ENCODE measurements at places on chromosomes 6 and 20.

- no peak for DNase-seq
Measured at GRCh38 chr6:139392794-139393193, 18.3 kb upstream of the CITED2 start.

DNA sequence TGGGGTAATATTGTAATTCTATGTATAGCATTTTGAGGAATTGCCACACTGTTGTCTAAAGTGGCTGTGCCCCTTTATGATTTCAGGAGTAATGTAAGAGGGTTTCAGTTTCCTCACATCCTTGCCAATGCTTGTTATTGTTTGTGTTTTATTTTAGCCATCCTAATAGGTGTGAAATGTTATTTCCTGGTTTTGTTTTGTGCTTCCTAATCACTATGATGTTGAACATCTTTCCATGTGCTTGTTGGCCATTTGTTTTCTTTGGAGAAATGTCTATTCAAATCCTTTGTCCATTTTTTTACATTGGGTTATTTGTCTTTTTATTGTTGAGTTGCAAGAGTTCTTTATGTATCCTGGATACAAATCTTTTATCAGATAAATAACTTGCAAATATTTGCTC lies 97.3 kb upstream of the MLIP start:
- no peak for DNase-seq

DNA sequence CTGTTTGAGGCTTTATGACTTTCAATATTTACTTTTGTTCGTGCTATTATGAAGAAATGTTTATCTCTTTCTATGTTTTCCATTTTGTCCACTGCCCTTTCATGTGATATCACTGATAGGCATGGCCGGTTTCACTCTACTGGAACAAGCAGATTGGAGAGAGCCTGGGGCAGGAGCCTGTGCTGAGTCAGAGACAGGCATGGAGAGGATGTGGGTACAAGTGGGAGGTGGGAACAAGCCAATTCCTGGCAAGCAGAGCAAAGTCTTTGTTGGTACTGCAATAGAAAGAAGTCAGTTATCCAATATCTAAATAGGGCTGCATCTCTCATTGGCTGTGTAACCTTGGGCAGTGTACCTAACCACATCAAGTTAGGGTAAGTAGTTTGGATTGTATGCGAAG lies 545.6 kb upstream of the MAP3K7 start:
- peak; percentile 52 for DNase-seq

GRCh38 chr6:28789553-28790083 lies 134.2 kb downstream of the TRIM27 start:
- DNase-seq: no peak

GRCh38 chr6:19416811-19417210 lies 420.4 kb upstream of the ID4 start:
- DNase-seq: no peak

- no peak for DNase-seq
Measured at GRCh38 chr20:57203204-57203603, 63.2 kb downstream of the BMP7 start.

DNA sequence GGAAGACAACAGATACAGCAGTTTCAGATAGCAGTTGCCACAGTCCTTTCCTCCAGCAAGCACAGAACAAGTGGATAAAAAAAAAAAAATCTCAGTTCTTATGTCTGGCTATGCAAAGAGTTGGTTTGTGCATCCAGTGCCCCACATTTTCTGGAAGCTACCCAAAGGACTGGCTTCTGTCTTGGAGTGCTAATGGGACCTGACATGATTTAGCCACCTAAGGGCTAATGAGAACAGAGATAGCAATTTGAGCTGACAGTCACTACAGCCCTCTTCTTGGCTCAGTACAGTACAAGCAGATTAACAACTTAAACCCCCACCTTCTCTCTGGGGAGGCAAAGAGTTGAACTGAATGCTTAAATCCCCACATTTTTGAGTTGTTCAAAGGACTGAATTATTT lies 976.8 kb downstream of the TBC1D32 start:
- no peak for DNase-seq

- no peak for DNase-seq
Measured at GRCh38 chr20:39176457-39176856, 214.3 kb downstream of the DHX35 start.

DNA sequence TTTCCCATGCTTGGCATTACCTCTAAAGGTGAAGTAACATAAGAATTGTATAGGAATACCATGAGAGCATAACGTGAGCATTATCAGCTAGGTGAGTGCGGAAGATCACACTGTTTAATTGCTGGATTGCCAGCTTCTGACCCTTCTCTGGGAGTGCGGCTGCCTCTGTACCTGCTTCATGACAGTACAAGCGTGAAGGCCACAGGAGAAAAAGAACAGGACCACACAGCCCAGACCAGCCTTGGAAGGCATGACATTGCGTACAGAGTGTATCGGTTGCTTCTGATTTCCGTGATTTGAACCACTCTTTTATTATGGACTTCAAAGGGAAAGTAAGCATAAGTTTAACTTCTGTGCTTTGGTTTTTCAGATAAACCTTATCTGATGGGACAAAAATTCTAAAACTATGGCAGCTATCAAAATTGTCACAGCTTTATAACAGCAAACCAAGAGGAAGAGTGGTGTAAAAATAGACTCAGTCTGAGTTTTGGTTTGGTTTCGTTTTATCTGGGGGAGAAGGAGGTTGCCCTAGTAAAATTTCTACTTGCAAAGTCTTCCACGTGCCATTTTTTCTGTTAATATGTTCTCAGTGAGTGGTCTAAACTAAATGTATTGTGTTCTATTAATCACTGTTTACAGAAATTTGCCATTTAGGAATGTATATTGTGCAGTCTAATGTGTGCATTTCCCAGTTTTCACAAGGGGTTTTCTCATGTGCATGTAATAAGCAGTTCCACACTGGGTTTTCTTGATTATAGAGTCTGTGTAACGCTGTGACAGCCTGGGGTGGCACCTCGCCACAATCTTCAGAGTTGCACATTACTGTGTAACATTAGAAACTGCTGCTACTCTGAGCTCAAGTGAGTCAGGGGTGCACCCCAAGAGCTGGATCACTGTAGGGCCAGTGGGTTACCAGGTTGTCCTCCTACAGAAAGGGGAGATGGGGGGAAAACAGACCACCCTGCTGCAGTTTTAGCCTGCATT lies 97.3 kb downstream of the RPP40 start:
- DNase-seq: no peak

- no peak for DNase-seq
Measured at GRCh38 chr6:40606526-40606925, 19.4 kb upstream of the LRFN2 start.

DNA sequence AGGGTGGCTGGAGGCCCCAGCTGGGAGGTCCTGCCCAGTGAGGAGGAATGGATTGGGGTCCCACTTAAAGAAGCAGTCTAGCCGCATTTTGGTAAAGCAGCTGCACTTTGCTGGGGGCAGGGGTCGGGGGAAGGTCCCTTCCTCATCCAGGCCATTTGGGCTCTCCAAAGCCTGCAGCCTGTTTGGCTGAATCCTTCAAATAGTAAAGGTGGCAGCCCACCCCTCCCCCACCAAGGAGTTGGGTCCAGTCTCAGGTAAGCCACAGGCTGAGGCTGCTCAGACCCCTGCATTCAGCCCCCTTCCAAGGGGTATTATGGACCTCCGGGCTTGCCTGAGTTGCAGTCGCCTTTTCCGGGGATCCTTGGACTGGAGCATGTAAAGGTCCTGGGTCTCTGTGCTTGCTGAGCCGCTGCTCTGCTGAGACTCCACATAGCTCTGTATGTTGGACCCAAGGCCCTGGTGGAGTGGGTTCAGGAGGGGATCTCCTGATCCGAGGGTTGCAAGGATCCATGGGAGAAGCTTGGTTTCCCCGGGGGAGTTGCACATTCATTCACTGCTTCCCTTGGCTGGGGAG lies 417.4 kb downstream of the KHDRBS2 start:
- no peak for DNase-seq

DNA sequence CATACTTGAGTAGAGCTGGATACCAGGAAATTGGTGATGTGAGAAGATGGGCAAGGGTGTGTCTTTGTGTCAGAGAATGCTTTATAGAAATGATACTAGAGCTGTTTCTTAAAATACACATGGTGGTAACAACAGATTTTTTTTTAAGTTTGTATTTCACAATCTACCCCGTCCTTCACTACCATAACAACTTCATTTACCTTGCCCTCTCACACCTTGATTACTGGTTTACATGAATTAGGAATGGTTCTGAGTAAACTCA lies 45.4 kb downstream of the RARS2 start:
- DNase-seq: no peak

DNA sequence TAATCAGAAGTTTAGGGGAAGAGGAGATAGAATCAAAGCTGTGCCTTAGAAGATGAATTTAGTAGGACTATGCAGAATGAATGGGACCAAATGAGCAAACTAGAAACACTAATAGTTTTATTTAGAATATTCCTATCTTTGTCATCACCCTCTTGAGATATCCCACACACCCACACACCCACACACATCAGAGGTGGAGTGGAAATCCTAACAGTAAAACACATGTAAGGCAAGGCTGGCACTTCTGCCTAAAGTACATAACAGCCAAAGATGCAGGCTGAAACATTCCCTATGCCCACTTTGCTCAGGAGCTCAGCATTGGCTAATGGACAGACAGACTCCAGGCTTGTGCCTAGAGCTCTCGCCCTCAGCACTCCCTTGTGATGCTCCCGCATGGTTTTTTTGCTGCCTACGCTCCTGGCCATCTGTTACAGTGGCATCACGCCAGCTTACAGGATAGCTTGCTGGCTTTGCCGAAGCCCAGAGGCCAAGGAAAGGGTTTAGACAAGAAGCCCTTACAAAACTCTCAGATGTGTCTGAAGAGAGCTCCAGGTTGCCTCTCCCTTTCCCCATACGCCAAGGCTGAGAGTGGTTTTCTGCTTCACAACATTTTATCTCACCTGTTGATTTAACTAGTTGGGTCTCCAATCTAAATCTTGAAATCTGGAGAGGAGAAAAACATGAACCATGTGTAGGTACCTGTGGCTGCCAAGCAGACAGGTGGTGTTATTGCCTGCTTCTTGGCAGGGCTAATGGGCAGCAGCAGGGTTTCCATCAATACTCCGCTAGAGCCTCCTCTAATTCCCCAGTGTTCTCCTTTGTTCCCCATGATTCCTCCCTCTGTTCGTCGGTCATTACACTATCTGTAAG lies 282.6 kb upstream of the ID4 start:
- no peak for DNase-seq

GRCh38 chr6:97850458-97851212 lies 567.6 kb upstream of the MMS22L start:
- no peak for DNase-seq

DNA sequence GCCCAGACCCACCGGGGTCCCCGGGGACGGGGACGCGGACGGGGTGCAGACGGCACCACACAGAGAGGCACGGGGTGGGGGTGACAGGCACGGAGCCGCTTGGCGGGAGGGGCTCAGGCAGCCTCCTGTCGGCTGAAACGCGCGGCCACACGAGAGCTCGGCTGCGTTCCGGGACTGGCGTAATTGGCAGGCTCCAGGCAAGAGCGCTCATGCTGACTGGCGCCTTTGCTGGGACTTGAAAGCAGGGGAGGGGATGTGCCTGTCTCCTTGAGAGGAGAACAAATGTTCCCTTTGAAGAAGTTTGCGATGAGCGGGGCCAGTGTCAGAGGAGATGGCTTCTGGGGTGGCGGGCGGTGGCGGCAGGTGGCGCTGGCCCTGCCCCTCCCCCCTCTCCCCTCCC lies 25.8 kb downstream of the BHLHE23 start:
- DNase-seq: no peak

DNA sequence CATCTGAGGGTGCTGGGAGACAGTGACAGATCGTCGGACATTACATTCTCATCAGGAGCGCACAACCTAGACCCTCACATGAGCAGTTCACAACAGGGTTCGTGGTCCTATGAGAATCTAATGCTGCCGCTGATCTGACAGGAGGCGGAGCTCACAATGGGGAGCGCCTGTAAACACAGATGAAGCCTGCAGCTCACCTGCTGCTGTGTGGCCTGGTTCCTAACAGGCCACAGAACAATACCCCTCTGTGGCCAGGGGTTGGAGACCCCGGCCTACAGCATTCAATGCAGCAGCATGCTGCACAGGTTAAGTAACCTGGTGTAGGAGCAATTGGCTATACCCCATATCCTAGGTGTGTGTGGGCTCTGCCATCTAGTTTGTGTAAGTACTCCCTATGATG lies 19.5 kb downstream of the ANKRD60 start:
- no peak for DNase-seq

DNA sequence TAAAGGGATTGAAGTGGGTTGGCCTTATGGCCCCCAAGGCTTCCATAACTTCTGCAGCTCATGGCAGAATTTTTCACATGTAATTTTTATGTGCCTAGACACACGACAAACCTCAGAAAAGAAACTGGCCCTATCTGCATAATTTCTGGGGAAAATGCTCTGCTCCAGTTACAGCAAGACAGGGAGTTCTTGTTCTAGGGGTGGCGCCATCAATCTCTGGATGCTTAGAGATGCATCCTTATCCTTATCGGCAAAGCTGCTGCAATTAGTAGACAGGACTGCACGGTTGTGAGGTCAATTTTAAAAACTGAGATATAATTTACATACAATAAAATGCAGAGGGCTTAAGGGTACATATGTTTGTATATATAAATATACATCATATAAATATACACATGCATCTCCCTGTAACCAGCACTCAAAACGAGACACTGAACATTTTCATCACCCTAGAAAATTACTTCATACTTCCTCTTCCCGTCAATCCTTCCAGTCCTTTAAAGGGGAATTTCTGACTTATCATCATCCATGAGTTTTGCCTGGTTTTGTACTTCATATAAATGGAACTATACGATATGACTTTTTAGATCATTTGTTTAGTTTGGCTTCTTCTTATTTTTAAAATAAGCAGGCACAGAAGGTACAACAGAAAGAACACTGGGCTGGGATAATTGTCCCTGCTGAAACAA lies 10.2 kb downstream of the ELMO2 start:
- no peak for DNase-seq

- no peak for DNase-seq
Measured at GRCh38 chr20:3586093-3586492, 77.1 kb downstream of the GFRA4 start.

GRCh38 chr6:20479526-20479925 lies 54.7 kb upstream of the CDKAL1 start:
- DNase-seq: no peak

- no peak for DNase-seq
Measured at GRCh38 chr6:125843593-125843992, 52.8 kb downstream of the NCOA7 start.

- no peak for DNase-seq
Measured at GRCh38 chr20:40798066-40798465, 109.0 kb upstream of the MAFB start.

DNA sequence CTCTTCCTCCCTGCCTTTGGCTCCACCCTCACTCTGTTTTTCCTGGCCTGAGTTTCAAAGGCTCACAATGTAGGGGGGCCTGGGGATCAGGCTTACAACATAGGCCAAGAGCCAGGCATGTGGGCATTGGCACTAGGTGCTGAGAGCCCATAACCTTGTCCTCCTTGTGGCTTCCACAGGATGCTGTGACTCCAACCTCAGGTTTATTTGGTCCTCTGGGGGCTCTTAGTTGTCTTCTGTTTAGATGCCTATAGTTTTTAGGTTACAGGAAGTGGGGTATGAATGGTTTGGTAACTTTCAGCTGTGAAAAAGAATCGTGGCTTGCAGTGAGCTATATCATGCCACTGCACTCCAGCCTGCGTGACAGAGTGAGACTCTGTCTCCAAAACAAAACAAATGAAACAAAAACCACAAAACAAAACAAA lies 25.6 kb downstream of the MMP24 start:
- no peak for DNase-seq

All from epithelial cell of proximal tubule (primary cell).